ENCODE measurements at places on chromosomes 6 and 20. TPM values are rescaled to one million over a fixed set of nuclear protein-coding genes. Genes with fewer than 3 reads are reported as not detected.

- DNase-seq: peak; percentile 60
Observed at GRCh38 chr6:33620158-33620855, 815 bp upstream of the ITPR3 start.

DNA sequence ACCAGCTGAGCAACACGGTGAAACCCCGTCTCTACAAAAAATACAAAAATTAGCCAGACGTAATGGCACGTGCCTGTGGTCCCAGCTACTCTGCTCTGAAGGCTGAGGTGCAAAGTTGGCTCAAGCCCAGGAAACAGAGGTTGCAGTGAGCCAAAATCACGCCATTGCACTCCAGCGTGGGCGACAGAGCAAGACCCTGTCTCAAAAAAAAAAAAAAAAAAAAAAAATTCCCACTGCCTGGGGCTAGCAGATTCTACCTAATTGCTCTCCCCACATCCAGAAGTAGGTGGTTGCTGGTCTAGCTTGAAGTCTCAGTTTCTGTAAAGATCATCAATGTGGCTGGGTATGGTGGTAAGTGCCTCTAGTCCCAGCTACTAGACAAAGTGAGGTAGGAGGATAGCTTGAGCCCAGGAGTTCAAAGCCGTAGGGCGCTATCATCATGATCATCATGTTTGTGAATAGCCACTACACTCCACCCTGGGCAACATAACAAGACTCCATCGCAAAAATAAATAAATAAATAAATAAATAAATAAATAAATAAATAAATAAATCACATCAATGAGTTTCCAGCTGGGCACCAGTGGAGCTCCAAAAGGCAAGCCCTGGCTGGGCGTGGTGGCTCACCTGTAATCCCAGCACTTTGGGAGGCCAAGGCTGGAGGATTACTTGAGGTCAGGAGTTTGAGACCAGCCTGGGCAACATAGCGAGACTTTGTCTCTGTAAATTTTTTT, 6.3 kb upstream of the AP5S1 start:
- no peak for DNase-seq

TAP1 gene
- total RNA-seq: 18.8 TPM

DDRGK1 gene
- total RNA-seq: 52.2 TPM

DNA sequence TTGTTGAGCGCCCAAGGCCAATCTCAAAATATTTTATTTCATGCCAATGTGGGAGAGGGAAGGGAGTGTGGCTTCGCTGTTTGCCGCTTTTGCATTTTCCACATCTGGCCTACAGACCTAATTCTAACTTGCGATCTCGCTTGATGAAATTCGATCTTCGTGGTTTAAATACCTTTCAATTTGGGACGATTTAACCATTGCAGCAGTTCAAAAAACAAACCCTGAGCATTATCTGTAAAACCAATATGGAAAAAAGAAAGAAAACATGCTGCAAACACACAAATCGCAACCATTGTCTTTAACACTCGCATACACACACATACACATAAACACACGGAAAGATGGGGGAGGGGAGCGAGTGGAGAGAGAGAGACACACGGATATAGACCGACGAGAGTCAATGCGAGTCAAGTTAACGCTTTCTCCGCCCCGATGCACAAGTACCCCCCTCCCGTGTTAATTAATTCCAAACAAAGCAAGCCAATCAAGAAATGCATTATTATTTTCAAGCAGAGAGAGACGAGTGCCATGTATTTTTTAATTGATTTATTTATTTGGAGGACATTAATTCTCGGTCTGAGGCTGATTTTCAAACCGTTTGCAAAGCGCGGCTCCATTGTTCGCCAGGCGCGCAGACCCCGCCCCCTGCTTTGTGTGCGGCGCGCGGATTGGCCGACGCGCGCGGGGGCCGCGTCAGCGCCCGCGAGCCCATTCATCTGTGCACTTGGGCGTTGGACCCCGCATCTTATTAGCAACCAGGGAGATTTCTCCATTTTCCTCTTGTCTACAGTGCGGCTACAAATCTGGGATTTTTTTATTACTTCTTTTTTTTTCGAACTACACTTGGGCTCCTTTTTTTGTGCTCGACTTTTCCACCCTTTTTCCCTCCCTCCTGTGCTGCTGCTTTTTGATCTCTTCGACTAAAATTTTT, at the start of gene MARCKS:
Gene MARCKS, plus strand, starts transcription at position 721 of the 931 bp plus-strand sequence. CDS start 401 bp downstream, outside the sequence.
- DNase-seq: peak; percentile 93

GRCh38 chr6:37631295-37631694, 66.4 kb downstream of the MDGA1 start:
- DNase-seq: no peak

PHF1 gene
- total RNA-seq: 32.5 TPM

DNA sequence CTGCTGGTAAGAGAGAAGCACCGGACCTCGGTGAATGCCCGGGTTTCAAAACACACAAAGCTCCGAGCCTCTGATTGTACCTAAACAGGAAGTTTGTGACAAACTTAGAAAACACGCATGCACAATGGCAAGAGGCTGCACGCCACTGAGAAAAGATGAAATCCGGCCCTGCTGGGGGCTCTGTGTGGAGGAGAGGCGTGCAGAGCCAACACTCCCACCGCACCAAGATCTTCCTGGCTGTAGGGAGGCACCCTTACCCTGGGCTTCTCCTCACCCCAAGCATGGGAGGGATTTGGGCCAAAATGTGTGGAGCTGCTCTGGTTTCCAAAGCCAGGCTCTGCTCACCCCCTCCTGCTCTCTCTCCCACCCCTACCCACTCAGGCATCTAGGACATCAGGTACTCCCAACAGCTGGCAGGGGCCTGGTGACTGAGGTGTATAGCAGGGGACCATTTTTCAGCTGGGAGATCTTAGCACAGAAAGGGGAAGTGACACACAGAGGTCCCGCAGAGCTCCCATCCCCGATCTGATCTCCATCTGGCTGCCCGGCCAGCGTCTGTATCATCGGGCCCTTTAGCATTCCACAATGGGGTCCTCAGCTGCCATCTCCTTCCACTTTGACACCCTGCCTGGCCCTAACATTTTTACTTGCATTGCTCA, 84.2 kb downstream of the TRERF1 start:
- no peak for DNase-seq

LY86 gene
- total RNA-seq: not detected

DNA sequence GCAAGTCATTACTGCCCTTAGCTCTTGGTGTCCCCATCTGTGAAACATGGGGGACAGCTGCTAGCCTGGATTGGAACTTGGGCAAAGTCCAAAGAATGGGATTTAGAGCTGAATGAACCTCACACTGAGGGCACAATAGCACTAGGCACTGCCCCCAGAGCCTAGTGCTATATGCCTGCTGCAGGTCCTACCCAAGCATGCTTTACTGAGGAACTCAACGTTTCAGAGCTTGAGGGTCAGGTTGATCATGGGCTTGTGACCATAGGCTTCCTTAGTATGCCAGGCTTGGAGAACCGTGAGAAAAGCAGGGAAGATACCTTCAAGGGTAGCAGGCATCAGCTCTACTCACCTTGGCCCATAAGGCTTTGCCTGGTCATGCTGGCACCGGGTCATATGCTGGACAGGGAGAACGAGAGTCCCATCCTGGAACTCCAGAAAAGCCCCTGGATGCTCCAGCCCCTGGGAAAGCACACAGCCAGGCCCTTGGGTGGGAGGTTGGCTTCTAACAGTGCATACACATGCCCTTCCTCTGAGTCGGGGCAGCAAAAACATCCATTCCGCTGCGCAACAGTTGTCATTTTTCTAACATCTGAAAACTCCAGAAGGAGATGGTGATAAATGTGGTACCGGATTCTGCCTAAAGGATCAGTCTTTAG, 29.7 kb downstream of the EIF2S2 start:
- DNase-seq: no peak

- DNase-seq: peak; percentile 67
Observed at GRCh38 chr6:134235937-134236751, 81.8 kb downstream of the SGK1 start.

- peak; percentile 79 for DNase-seq
Observed at GRCh38 chr20:5191829-5192569, 65.2 kb downstream of the CDS2 start.

DNA sequence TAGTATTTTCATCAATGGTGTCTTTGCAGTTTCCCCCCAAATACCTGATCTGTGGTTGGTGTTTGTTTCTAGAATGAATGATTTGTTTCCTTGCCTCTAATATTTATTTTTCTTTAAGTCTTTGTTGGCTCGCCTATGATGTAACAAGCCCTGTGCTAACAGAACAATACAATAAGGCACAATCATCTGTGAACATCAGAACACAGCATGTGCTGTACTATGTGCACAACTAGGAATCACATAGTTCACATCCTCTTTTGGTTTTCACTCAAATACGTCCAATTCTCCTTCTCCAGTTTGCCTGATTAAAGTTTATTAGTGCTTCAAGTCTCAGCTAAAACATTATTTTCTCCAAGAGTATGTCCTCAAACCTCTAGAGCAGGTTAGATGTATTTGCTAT, 613.1 kb downstream of the EPHA7 start:
- no peak for DNase-seq

- DNase-seq: no peak
Observed at GRCh38 chr6:80217794-80218193, 111.3 kb downstream of the BCKDHB start.

USP49 gene
- 4.5 TPM for total RNA-seq

GRCh38 chr20:35506179-35506578, 23.3 kb downstream of the C20orf173 start:
- DNase-seq: no peak

BNIP5 gene
- not detected for total RNA-seq

DNA sequence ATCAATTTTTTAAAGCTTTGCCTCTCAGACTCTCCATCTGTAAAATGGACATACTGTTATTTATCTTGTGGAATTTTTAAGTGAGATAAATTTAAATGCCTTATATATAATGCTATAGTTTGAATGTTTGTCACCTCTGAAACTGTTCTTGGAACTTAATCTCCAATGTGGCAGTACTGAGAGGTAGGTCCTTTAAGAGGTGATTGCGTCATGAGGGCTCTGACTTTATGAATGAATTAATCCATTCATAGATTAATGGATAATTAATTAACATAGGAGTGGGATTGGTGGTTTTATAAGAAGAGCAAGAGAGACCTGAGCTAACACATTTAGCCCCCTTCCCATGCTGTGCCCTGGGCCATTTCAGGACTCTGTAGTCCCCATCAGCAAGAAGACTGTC, 326.3 kb upstream of the TSHZ2 start:
- no peak for DNase-seq

CST1 gene
- not detected for total RNA-seq

DNA sequence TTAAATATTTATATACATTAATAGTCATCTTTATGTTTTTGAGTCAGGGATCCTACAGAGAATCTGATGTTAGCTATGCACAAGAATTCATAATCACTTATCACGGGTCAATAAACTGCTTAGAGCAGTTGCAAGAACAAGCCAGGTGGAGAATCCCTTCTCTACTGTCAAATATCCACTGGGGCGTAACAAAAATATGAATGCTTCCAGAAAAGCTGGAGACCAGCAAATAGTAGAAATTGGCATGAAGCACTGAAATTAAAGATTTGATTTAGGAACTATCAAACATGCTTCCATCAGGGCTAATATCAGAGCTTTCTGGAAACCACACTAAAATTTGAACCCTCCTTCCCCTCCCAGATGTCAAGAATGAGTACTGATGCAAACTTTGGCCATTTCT, 37.3 kb downstream of the ADGRG6 start:
- DNase-seq: no peak

GRCh38 chr6:125950293-125950692, 6.3 kb upstream of the HINT3 start:
- DNase-seq: no peak

ITPR3 gene
- total RNA-seq: 40.5 TPM

DNA sequence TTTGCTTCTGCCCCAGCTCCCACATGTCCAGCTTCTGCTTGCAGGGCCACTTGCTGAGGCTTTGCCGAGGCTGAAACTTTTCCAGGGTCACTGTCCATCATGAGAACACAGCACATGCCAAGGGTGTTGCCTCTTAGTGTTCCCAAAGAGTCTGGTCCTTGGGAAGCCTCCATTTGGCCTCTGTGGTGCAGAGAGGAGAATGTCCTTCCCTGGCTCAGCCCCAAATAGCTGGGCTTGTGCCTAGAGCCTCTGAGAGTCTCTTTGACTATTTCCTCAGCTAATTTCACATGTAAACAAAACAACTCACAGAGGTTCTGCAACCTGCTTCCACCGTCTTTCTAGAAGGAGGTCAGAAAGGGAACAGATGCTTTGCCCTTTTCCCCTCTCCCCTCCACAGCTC, 40.4 kb upstream of the RAB23 start:
- no peak for DNase-seq

DNA sequence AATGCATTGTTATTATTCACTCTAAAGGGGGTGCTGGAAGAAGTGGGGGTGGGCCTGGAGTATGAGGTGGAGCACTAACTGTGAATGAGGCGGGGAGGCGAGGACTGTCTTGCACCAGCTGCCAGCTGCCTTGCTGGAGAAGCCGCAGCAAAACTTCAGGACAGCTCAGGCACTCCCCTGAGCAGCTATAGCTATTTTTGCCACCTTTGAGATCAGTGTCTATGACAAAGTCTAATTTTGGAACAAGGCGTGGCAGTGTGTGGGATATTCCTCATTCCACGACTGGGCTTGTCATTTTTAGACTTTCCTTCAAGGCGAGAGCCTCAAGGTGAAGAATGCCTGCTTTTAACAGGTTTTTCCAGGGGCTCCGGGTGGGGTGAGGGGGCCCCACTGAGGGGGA, 143.8 kb downstream of the DOK5 start:
- DNase-seq: no peak

DLL1 gene
- 2.0 TPM for total RNA-seq

KCNB1 gene
- total RNA-seq: not detected

GRCh38 chr6:30350524-30350923, 5.6 kb downstream of the RPP21 start:
- DNase-seq: no peak

PAX1 gene
- total RNA-seq: not detected

ACTR5 gene
- total RNA-seq: 9.7 TPM

PSORS1C1 gene
- total RNA-seq: 9.2 TPM

Measured in endothelial cell of umbilical vein (primary cell).